ENCODE measurements at places on chromosomes 6 and 20.

- DNase-seq, result no peak
Observed at GRCh38 chr20:4982281-4982680, 19.0 kb downstream of the SLC23A2 start.

DNA sequence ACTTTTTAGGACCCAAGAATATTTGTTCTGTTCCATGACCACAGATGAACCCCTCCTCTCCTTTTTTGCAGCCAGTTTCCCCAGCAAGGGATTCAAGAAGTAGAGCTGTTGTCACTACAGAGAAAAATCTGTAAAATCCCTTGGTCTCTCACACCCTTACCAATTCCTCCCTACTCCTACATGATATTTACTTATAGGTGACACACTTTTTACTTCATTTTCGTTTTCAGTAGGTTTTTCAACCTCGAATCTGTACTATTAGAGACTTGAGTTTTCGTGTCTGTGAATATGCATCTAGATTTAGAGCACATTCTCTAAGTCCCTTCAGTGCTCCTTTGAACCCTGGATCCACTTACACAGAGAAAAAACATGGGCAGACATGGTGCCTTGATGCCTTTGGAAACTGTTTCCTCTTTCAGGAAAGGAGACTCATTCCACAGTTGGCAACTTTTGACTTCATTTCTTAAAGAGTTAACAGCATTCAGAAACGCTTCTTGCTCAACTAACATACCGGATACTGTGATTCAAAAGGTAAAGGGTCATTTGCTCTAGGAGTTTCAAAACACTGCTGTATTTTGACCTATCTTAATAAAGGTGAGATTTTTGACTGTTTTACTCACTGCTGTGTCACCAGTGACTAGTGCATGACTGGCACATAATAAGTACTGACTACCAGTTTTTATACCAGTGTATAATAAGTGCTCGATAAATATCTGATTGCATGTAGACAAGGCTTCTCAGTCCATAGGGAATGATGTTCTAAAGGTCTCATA is 50.6 kb downstream of the LAMA4 start:
- no peak for DNase-seq

DNA sequence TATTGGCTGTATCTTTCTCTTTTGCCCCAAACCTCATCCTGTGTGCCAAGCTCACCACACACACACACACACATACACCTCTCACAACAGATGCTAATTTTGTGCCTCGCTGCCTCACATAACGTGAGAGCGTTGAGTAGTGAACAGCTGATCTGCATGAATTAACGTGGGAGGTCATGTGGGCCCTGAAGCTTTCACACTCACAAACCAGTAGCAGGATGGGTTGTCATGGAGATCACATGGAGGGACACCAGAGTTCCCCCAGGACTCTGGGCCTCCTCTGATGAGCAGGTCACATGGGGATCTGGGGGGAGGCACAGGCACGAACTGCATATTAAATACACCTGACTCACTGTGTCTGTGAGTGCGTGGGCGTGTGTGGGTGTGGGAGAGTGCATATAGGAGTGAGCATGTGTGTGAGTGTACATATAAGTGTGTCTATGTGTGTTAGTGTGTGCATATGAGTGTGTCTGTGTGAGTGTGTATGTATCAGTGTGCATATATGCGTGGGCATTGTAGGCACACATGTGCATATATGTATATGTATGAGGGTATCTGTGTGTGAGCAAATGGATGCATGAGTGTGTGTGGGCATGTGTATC is 62.7 kb upstream of the SULF2 start:
- DNase-seq, result no peak

- no peak for DNase-seq
Observed at GRCh38 chr20:3819411-3820047, 818 bp upstream of the AP5S1 start.

DNA sequence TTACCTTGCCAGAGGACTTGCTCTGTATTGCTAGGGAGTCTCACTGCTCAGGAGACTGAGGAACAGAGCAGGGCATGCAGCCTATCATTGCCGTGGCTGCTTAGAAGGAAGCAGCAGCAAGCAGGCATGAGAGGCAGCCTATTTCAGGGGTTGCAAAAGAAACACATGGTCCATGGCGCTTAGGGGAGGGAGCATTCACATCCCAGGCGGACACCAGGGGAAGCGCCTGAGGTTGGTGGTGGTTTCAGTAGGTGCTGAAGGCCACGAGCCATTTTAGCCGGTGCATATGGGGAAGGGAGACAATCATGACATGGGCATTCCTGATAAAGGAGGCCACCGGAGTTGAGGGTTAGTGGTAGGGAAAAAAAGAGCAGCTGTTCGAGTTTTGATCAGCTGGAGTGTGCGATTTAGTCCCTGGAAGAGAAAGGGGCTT is 20.9 kb downstream of the FARS2 start:
- DNase-seq, result no peak

DNA sequence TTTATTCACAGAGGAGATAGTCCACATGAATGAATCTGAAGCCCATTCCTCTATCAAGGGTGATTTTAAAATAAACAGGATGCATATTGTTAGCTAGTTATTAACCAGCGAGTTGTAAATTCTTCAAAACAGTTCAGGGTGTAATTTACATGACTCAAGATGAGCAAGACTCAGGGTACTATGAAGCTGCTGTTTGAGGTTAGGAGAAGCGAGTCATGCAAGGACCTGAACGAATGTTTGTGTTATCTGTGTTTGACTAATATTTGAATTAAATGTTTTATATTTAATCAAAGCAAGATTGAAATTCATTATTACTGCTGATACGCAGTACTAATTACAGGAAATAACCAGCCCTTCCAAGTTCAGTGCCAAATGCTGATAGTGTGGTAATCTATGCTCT is 191.1 kb downstream of the SAMD5 start:
- DNase-seq, result no peak

DNA sequence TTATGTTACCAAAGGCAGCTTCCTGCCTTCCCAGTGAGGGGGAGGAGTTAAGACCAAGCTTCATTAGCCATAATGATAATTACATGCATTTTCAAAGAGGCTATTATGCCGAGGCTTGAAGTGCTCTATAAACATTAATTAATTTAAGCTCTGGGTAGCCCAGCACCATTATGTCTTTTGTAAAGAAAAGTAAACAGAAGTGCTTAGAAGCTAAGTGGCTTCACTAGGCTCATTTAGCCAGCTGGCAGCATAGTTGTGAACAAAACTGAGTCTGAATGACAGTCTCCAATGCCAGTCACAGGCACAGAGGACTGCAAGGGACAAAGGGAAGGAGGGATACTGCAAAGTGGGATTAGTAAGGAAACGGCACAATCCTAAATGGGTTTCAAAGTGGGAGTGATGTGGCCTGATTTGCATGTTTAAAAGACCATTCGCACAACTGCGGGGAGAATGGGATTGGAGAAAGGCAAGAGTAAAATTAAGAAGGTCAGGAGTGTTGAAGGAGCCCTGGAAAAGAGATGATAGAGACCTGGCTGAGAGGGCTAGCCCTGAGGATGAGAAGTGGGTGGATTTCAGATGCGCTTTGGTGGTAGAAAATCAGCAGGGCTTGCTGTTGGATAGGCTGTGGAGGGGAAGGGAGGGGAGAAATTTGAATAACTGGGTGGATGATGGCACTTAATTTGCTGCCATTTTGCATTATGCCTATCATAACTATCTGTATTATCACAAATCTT is 20.1 kb upstream of the ISM1 start:
- no peak for DNase-seq

GRCh38 chr6:32218167-32218566 is 5.7 kb downstream of the NOTCH4 start:
- DNase-seq, result no peak

Measured in central memory CD4-positive, alpha-beta T cell (primary cell).